T-cell (primary cell): ENCODE measurements at places on chromosomes 4 and X. TPM values are rescaled to one million over a fixed set of nuclear protein-coding genes. Genes with fewer than 3 reads are reported as not detected.

GRCh38 chr4:81142744-81143143, 72.3 kb downstream of the PRKG2 start:
- no peak for DNase-seq

DNA sequence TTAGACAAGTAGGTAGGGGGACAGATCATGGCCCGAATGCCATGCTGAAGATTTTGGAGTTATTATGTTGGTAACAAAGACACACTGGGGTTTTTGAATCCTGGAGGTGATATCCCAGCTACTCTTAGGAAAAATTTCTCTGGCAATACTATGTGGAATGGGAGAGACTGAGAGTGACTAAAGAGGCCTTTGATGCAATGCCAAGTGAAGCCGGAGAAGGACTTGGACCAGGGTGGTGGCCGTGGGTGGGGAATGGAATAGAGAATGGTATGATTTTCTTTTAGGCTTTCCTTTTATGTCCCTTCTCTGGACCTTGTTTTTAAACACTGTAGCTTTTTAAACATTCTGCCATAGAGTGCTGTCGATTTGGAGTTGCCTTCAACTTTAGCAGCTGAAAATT, 141.6 kb downstream of the DCLK2 start:
- no peak for DNase-seq

GRCh38 chr4:2334826-2335728, 73.2 kb upstream of the MXD4 start:
- DNase-seq = no peak

GRCh38 chrX:22155126-22155525, 117.6 kb upstream of the CBLL2 start:
- no peak for DNase-seq

- DNase-seq = no peak
Measured at GRCh38 chr4:25448379-25449109, 71.5 kb downstream of the ANAPC4 start.

GRCh38 chrX:39874202-39874816, 223.4 kb downstream of the BCOR start:
- no peak for DNase-seq

DNA sequence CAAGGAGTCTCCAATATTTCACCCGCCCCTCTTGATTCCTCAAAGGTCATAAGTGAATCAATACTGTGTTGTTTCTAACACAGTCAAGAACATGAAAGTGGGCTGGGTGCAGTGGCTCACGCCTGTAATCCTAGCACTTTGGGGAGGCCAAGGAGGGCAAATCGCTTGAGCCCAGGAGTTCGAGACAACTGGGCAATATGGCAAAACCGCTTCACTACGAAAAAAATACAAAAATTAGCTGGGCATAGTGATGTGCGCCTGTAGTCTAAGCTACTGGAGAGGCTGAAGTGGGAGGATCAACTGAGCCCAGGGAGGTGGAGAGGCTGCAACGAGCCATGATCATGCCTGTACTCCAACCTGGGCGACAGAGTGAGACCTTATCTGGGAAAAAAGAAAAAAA, 3.4 kb downstream of the ACSL1 start:
- no peak for DNase-seq

GRCh38 chr4:145485120-145485519, 3.5 kb downstream of the SMAD1 start:
- DNase-seq = no peak

- DNase-seq = no peak
Measured at GRCh38 chr4:147793569-147794313, 61.9 kb downstream of the ARHGAP10 start.

GRCh38 chrX:113933931-113934330, 650.0 kb upstream of the HTR2C start:
- no peak for DNase-seq

GRCh38 chr4:109752525-109752924, 22.7 kb upstream of the PLA2G12A start:
- no peak for DNase-seq

GRCh38 chr4:985123-985830, 1.6 kb upstream of the IDUA start:
- DNase-seq = peak; percentile 50

GRCh38 chr4:174381440-174381800, 97.7 kb downstream of the CEP44 start:
- no peak for DNase-seq

DNA sequence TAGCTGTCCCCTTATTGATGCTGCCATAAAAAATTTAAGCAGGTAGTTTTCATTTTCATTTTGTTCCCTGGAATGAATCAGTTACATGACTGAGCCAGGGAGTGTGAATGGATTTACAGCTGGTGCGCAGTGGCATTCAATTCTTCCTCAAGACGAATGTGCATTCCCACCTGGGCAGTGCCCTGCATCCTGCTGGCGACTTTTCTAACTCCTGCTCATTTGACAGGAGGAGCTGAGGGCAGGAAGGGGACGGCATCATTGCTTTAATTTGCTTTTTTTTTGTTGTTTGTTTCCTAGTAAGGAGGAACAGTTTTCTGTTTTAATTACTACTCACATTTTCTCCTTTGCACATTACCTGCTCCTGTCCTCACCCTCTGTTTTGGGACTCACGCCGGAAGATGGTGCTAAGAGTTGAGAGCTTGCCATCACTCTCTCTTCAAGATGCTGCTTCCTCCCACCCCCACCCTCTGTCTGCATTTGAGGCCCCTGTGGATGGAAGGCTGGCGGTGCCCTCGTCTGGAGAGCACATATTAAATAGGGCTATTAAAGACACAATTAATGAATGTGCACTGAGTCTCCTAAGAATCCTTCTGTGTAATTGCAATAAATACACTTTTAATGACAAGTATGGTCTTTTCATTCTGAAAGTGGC, 35.8 kb downstream of the PSAPL1 start:
- no peak for DNase-seq

DNA sequence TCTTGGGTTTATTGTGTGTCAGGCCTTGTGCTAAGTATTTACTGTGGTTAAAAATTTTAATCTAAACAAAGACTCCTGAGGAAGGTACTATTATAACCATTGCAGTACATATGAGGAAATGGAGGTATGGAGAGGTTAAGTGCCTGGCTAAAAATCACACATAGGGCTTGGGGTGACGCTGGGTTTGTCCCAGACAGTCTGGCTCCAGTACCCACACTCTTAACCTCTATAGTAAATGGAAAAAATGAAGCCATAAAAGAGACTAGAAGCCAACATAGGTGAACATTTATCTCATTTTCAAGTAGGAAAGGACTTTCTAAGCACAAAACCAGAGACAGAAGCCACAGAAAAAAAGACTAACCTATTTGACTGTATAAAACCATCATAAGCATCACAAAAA, 1.9 kb downstream of the FOXP3 start:
- no peak for DNase-seq

DNA sequence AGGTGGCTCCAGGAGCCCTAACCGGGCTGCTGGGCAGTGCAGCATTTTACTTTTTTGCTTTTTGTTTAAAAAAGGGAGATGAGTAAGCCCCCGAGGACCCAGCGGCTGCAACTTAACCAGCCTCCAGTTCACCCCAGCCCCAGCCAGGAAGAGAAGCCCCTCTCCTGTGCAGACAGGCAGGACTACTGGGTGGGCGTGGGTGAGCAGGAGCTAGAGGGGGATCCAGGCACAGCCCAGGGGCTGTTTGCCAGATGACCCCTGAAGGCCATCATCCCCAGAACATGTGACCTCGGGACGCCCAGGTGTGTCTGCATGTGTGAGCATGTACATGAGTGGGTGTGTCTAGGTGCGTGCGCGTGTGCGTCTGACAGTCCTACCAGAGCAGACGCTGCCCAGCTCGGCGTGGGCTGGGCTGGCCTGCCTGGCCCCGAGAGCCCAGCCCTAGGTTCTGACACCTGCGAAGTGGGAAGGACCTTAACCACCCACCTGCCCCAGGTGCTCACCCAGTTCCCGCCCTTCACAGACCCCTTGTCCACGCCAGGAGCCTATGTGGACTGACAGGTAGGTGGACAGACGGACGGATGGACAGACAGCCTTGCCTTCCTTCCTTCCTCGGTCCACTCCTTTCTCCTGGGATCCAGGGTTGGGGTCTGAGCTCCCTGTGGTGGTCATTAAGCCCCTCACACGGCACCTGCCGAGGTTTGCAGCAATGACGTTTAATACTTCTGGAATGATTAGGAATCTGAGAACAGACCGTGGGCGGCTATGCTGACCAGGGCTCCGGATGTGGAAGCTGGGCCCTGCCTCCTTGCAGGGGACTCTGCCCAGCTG, 7.8 kb upstream of the HAUS3 start:
- DNase-seq = no peak

GRCh38 chrX:49291615-49292337, 11.7 kb upstream of the GAGE10 start:
- DNase-seq = peak; percentile 70

- DNase-seq = no peak
Measured at GRCh38 chr4:169565606-169566005, 46.8 kb downstream of the NEK1 start.

- no peak for DNase-seq
Measured at GRCh38 chrX:130081421-130082045, 28.8 kb downstream of the ELF4 start.

DNA sequence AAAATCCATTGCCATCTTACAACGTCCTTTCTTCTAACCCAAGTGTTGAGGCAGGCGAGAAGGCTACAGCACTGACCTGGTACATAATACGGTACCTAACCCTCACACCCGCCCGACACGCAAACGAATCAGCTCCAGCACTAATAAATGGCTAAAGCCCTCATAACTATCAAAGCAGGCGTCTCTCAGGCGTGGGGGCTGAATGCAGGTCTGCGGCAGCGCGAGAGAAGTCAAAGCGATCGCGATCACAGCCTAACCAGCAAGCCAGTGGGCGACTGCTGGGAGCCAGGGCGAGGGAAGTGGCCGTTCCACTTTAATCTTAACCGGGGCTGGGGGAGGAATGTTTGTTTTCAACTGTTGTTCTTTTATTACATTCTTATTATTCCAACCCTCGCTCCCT, 1.5 kb downstream of the CDX4 start:
- no peak for DNase-seq

GRCh38 chr4:176222149-176222548, 26.8 kb upstream of the SPATA4 start:
- DNase-seq = no peak

CFAP47 gene
- total RNA-seq = not detected

GASK1B gene
- total RNA-seq = not detected

JADE3 gene
- total RNA-seq = 0.76 TPM

TMEM154 gene
- total RNA-seq = 28.5 TPM

NAP1L2 gene
- total RNA-seq = 2.3 TPM

CYP2U1 gene
- 7.8 TPM for total RNA-seq
